Transverse colon (tissue), 4 donors: ENCODE measurements at places on chromosomes 5 and 9.
A peak's percentile ranks its signal among the peaks of the same experiment; 100 is the strongest.

- no peak for DNase-seq
Observed at GRCh38 chr9:113674436-113674835, 201.7 kb upstream of the ZNF618 start.

GRCh38 chr5:2534251-2534650 lies 217.2 kb downstream of the IRX2 start:
- no peak for DNase-seq

DNA sequence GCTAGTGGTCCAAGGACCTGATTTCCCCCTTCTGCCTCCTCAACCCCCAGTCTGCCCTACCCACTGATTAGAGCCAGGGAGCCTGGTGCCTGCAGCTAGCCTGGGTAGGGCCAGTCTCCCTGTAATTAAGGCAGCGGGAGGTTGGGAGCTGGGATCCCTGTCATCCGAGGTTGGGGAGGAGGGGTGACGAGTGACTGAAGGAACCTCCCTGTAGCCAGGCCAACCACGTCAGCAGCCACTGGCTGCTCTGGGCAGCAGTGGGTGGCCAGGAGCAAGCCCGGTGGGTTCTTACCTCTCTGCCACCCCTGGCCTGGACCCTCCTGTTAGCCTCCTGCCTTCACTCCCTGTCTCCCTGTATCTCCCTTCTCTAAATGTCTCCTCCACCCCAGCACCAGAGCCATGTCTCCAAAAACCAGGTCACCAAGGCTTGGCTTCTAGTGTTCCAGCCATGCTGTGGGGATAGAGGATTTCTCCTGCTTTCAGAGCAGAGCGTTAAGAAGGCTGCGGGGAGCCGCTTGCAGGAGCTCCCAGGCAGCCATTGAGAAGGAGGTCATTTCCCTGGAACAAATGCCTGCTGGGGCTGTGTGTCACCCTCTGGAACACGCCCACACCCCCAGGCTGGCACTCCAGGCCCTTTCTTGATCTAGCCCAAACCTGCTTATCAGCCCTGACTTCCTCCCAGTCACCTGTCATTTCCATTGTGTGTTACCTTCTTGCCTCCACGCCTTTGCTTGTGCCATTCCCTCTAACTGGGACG lies 65.0 kb upstream of the GGTA1 start:
- no peak for DNase-seq

GRCh38 chr5:117999939-118000549 lies 988.3 kb downstream of the DTWD2 start:
- no peak for DNase-seq

DNA sequence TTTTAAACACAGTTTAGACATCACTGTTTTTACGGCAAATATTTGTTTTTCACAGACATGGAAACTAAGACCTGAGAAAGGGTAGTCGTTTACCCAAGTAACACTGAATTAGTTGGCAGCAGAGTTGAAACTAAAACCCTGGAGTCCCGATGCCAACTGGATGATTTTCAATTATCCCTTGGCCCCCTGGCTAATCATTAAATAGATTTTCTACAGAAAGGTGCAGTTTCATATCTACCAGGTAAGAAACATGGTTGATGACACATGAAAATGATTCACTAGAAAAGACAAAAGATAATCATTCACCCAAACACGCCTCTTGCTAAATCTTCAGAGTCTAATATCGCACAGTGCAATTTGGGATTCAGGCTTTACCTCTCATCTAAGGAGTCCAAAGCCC lies 136.9 kb downstream of the SEMA5A start:
- no peak for DNase-seq

- DNase-seq, result peak; percentile 92
Observed at GRCh38 chr9:136728080-136728547, 14.6 kb downstream of the LCN10 start.

- no peak for DNase-seq
Observed at GRCh38 chr5:13503017-13503416, 441.5 kb downstream of the DNAH5 start.

DNA sequence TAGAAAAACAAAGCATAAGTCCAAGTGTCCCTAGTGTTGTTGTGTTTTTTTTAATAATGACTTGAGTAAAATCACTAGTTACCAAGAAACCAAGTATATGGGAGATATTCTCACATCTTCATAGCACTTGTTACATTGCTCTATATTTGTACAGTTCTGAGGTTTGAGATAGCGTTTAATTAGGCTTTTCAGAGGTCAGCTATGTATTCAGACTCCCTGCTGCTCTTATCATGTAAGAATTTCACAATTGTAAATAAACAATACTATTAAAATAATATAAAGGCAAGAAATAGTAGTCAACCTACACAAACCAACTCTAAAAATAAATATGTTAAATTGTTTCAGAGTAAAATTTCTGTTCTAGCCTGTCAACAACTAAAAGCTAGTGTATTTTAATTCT lies 761.9 kb upstream of the FAM174A start:
- no peak for DNase-seq

DNA sequence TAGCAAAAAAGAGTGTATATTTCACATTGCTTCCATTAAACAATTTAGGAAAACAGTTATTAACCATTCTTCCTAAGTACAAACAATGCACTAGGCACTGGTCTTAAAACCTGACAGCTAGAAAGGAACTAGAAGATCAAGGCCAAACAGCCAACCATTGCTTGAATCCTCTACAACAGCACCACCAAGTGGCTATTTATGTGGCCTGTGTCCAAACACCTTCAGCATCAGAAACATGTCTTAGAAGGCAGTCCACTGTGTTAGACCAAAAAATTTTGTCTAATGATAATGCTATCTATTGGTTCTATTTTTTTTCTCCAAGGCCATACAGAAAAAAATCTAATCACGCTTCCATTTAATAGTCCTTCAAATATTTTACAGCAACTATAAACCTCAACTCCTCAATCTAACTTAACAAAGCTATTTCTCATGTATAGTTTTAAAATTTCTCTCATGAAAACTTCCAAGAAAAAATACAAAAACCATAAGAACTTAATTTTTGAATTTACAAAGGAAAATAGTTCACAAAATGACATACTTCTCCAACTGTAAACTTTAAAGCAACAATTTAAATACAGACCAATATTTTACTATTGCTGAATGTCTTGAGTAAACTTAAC lies 36.1 kb downstream of the CAAP1 start:
- DNase-seq, result peak; percentile 21

DNA sequence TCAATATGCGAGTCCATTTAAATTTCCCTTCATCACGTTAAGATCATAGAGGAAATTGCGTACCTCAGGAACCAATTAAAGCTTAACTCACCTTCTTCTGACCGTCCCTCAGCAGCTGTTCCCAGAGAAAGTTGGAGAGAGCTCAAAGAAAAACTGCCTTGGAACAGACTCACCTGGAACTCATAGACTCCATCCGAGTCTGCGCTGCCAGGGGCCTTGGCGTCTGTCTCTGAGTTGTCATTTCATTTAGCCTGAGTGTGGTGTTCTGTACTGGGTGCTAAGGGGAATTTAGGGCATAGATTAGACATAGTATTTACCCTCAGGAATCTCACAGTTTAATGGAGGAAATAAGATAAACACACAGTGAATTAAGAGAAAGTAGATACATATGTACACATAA lies 892.7 kb downstream of the TLE1 start:
- no peak for DNase-seq

GRCh38 chr9:131977109-131977838 lies 102.4 kb downstream of the MED27 start:
- no peak for DNase-seq

GRCh38 chr5:131581702-131582101 lies 53.3 kb downstream of the RAPGEF6 start:
- no peak for DNase-seq

- DNase-seq, result no peak
Observed at GRCh38 chr5:166671811-166672210, 1619.6 kb upstream of the WWC1 start.

DNA sequence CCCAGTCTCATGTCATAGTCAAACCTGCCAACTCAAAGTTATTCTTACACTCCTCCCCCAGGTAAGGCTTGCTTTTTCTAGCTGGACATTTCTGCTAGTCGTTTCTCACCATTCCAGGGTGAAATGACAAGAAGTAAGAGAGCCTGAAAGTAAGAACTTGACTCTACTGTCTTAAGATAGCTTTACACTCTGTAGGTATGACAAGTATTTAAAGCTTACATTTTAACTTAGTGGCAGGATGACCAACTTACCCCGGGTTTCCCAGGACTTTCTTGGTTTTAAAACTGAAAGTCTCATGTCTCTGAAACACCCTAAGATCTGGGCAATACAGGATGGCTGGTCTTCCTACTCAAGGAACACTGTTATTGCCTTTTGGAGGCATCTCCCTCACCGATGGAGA lies 67.5 kb upstream of the PIK3R1 start:
- no peak for DNase-seq

DNA sequence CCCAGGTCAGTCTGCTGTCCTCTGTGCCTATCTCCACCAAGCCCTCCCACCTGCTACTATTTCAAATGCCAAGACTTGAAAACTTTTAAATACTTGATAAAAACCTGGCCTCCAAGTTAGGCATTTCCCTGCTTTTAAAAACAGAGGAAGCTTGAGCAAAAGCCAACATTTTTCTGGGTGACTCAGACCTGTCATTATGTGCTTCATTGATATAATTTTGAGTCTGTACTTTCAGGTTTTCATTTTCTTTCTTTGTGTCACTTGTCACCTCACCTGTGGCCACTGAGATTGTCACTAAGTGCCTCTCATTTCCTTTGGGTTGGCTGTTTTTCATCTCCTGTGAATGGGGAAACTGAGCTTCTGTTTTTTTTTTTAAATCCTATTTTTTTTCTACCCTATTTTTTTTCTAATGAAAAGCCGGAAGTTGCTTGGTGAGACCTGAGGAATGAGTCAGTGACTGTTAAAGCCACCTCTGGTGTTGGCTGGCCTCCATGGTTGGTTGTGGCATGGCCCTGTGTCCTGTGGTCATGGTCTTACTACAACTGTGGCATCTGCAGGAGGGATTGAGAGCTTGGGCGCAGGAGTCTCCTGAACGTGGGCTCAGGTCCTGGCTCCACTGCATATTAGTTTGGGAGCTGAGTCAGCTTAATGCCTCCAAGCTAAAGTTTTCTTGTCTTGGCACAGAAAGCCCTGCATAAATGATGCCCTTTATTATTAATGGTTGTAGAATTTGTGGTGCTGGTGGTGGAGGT lies 56.7 kb downstream of the ARHGAP26 start:
- no peak for DNase-seq

- DNase-seq, result no peak
Observed at GRCh38 chr5:76397200-76397599, 5.9 kb upstream of the IQGAP2 start.

- no peak for DNase-seq
Observed at GRCh38 chr5:68240202-68240601, 24.6 kb downstream of the PIK3R1 start.

DNA sequence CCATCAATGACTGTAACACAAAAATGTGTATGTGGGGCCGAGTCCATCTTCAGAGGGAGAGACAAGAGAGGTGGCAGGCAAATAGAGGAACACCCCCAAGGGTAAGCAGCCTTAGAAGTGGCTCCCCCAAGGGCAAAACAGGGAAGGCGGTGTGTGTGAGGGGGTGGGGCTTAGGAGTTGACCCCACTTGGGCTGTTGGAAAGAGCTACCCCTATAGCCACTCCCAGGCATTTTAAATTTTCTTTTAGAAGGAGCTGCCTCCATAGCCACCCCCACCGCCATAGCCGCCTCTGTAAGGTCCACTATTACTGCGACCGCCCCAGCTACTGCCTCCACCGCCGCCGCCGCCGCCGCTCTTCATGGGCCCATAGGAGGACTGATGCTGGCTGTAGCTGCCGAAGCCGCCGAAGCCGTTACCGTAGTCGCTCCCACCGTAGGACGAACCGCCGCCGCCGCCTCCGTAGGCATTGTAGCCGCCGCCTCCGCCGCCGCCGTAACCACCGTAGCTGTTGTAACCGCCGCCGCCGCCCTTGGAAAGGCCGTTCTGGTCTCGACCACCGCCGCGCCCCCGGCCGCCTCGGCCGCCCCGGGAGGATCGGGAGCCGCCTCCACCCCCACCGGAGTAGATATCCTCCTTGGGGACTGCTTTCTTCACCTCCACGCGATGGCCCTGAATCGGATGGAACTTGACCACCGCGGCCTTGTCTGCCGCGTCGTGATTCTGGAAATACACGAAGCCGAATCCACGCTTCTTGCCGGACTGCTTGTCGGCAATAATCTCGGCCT lies 1.1 kb downstream of the HNRNPA0 start:
- DNase-seq, result peak; percentile 48

DNA sequence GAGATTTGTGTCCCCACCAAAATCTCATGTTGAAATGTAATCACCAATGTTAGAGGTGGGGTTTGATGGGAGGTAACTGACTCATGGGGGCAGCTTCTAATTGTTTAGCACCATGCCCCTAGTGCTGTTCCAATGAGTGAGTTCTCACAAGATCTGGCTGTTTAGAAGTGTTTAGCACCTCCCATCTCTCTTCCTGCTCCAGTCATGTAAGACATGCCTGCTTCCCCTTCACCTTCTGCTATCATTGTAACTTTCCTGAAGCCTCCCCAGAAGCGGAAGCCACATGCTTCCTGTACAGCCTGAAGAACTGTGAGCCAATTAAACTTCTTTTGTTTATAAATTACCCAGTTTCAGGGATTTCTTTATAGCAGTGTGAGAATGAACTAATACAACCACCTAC lies 170.5 kb downstream of the NDUFS4 start:
- DNase-seq, result no peak

DNA sequence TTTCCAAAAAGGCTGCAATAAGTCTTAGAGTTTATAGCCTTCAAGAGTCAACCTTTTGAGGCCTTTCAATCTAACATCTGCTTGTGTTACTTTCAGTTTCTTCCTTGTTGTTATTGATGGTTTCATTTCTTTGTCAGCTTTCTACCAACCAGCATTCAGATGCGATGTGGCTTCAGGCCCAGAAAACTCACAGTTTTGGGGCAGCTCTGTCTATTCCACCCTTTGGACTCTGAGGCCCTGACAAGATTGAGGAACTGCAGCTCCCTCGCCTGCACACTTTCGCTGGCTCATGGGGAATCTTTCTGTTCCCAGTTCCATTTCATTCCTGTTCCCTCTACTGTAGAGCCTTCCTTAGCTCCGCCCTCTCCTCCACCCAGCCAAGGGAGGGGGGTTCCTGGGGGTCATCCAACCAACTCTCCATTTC lies 13.3 kb upstream of the WHRN start:
- DNase-seq, result no peak

GRCh38 chr9:95096381-95096780 lies 221.1 kb downstream of the FANCC start:
- no peak for DNase-seq
